ENCODE measurements at places on chromosomes 11 and 22.
A peak's percentile ranks its signal among the peaks of the same experiment; 100 is the strongest.

GRCh38 chr11:83159902-83160865 is 3.3 kb downstream of the PCF11 start:
- no peak for DNase-seq

DNA sequence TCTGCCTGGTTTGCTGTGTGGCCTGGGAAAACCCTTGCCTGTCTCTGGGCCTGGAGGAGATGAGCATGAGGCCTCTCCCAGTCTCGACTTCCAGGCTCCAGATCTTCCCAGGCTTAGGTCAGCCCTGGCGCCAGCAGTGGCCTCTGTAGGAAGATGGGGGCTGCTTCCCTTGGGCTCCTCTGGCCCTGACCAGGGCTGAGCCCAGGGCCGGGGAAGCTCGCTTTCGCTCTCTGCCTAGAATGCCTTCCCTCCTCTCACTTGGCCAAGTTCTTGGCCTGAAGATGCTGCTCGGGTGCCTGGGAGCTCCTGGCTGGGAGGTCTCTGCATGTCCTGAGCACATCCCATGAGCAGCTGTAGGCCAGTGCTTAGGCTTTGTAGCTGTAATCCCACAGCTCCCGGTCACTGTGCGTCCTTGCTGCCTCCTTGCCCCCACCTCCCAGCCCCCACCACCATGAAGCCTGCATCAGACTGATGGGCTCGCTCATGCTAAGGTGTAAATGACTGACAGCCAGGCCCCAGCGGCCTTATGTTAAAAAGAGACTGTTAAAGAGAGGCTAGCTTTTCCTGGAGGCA is 25.5 kb downstream of the SHISAL1 start:
- no peak for DNase-seq

GRCh38 chr11:102604875-102605274 is 20.3 kb downstream of the MMP20 start:
- DNase-seq, result no peak

- DNase-seq, result no peak
Observed at GRCh38 chr11:9678576-9678975, 14.7 kb downstream of the SWAP70 start.

DNA sequence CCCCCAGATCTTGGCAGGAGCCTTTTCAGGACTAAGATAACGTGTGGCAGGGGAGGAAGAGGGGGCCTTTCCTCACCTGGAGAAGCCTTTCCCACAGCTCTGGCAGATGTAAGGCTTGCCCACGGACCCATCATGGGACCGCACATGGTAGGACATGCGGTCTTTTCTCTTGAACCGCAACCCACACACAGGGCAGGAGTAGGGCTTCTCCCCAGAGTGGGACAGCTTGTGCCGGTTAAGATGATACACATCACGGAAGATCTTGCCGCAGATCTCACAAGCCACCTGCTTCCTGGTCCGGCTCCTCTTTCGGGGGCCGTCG is 1.9 kb downstream of the PATZ1 start:
- DNase-seq, result no peak

DNA sequence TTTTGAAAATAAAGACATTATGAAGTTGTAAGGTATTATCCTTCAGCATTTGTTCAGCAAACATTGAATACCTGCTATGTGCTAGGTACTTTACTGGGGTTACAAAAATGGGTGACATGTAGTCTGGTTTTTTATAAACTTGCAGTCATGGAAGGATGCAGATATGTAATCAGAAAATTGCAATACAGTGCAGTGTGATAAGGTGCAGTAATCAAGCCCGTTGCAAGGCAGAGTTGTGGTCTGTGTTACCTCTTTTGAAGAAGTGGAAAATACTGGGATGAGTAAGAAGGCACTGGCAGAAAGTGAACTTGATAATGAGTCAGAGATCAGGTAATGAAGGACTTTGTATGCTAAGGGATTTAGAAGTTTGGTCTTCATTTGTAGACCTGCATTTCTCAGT is 8.1 kb downstream of the FBXO7 start:
- DNase-seq, result peak; percentile 31

- DNase-seq, result no peak
Observed at GRCh38 chr22:26079009-26079408, 90.3 kb upstream of the SEZ6L start.

- DNase-seq, result peak; percentile 40
Observed at GRCh38 chr11:60634126-60634525, 65.3 kb upstream of the MS4A8 start.

- no peak for DNase-seq
Observed at GRCh38 chr11:9203691-9204311, 61.3 kb downstream of the DENND5A start.

GRCh38 chr11:20364341-20364792 is 853 bp downstream of the HTATIP2 start:
- no peak for DNase-seq

DNA sequence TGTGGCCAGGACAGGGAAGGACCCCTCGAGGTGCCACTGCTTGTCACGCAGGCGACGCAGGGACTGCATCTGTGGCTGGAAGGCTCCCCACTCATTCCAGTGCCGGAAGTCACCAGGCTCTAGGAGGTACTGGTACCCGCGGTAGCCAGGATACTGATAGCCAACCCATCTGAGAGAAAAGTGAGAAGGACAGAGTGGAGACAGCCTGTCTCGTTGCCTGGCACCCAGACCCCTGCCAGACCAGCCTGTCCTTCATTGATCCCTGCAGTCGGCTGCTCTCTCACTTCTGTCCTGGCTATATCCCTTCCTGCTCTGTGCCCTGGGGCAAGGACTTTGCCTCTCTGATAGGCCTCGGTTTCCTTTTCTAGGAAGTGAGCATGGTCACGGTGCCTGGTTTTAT is 9.6 kb upstream of the TPST2 start:
- no peak for DNase-seq

- DNase-seq, result no peak
Observed at GRCh38 chr11:118221419-118221818, 3.4 kb downstream of the JAML start.

DNA sequence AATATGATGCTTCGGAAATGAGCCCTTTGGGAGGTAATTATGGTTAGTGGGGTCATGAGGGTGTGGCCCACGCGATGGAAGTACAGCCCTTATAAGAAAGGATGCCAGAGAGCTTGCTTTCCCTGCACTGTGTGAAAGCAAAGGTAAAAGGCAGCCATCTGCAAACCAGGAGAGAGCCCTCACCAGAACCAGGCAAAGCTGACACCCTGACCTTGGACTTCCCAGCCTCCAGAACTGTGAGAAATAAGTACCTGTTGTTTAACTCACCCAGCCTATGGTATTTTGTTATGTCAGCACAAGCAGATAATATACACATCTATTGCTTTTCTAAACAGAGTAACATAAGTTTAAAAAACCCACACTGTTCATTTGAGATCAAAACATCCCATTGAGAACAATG is 50.7 kb downstream of the SYN3 start:
- no peak for DNase-seq

GRCh38 chr11:33273656-33274055 is 16.5 kb downstream of the HIPK3 start:
- DNase-seq, result no peak

DNA sequence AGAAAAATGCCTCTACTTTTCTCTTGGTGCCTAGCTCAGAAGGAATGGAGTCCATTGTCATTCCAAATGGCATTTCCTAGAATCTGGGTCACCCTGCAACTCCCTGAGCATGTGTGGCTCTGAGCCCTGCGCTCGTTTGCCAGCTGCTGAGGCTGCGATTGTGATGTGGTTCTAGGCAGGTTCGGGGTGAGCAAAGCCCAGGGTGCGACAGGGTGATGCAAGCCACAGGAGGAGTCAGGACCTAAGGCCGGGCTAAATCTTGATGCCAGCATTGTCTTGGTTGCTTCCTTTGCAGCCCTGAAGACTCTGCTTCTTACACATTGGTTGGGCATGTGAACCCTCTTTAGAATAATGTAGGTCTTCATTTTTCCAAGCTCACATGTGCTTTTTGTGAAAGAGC is 131.0 kb downstream of the MORC2 start:
- no peak for DNase-seq

GRCh38 chr11:79440571-79441460 is at the start of gene TENM4:
TSS of gene TENM4 (minus strand) at chr11:79441030. CDS start at chr11:79069944, 371,086 bp downstream.
- peak; percentile 54 for DNase-seq
